ENCODE measurements at places on chromosomes 2 and 18.

DNA sequence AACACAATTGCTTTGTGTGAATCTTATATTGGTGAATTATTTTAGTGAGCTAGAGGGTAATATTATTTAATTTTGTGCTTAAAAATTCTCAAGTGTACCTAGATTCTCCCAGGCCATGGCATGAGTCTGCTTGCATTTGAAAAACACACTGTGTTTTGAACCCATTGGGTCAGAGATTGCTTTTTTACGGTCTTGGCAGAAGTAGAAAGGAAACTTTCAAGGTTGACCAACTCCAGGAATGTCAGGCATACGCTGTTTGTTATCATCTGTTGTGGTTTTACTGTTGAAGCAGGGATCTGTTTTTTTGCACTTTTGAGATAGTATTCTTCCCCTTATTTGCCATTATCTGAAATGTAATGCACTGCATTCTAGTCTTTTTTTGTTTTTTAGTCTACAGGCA, 377.4 kb downstream of the RPRM start:
- DNase-seq: no peak

DNA sequence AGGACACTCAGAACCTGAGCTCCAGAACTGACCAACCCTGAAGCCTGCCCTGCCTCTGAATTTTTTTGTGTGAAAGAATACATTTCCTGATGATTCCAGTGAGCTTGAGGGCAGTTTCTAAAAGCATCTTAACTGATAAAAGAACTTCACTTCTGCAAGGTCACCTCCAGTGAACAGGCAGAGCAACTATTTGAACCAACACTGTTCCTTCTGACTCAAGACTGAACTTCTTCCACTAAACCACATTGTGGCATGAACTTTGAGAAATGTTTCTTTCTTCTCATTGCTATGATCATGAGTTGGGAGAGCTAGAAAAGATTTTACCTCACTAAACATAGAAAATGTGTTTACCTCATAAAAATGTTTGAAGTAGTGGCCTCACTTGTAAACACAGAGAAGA, 83.8 kb upstream of the SERTAD2 start:
- DNase-seq: no peak

GRCh38 chr2:231780909-231781797, at the start of gene PDE6D:
TSS of gene PDE6D (minus strand) at chr2:231781282. CDS start at chr2:231781114, 168 bp downstream.
- DNase-seq: peak; percentile 98

DNA sequence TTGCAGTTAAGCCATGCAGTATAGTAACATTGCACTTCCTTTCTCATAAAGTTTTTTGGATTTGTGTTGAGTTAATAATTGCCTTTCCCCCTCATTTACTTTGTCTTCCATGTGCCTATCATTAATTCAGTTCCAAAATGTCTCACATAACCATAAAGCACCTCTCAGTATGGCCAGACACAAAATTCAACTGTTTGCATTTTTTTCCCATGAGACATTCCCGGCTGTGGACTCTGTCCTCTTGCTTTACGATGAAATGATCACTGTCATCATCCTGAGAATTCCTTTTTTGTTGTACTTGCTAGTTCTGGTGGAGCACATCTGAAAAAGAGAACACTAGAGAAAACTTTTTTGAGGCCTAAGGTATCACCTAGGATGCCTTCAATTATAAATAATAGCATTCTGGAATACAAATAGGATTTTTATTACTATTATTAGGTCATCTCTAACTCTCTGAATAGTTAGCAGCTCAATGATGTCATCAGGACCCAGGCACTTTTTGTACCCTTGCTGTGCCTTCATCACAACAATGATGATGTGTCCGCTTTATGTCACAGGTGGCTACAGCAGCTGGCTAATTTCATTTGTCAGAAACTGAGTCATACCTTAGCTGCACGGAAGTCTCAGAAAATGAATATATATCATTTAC, 8.5 kb upstream of the ATP8B1 start:
- DNase-seq: no peak

DNA sequence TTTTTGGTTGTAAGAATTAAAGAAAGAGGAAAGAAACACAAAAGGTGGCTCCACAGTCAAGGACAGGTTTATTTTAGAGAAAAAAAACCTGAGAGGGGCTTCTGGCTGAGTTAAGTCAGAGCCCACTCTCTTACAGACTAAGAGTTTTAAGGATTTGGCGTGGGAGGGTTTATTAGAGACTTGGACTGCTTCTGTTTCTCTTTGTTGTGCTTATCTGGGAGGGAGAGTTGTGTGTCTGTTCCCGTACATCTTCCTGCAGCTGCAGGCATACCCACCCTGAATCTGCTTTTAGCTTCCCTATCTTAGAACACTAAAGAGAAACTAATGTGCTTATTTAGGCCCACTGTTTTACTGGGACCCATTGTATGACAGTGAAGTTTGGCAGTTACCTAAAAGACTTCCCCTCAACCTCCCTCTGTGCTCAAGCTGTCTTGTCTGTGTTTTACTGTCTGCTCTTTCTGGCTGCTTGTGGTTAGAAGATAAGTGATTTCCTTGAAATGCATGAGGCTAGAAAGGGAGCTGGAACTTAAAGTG, 2.7 kb downstream of the RSAD2 start:
- DNase-seq: no peak

DNA sequence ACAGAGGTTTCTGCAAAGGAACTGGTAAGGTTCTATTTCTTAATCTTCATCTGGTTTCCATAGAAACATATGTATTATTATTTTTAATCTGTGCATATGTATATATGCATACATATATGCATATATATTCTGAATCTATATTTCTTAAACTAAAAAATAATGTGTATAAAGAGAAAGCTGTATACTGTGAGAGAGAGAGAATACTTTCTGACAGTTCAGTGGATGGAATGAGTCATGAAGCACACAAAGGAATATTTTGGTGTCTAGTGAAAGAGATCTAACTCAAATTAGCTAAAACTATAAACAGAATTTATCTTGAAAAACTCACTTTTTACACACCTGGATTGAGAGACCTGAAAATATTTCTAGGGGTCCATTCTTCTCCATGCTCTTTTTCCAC, 1929.3 kb upstream of the LRRTM1 start:
- no peak for DNase-seq

DNA sequence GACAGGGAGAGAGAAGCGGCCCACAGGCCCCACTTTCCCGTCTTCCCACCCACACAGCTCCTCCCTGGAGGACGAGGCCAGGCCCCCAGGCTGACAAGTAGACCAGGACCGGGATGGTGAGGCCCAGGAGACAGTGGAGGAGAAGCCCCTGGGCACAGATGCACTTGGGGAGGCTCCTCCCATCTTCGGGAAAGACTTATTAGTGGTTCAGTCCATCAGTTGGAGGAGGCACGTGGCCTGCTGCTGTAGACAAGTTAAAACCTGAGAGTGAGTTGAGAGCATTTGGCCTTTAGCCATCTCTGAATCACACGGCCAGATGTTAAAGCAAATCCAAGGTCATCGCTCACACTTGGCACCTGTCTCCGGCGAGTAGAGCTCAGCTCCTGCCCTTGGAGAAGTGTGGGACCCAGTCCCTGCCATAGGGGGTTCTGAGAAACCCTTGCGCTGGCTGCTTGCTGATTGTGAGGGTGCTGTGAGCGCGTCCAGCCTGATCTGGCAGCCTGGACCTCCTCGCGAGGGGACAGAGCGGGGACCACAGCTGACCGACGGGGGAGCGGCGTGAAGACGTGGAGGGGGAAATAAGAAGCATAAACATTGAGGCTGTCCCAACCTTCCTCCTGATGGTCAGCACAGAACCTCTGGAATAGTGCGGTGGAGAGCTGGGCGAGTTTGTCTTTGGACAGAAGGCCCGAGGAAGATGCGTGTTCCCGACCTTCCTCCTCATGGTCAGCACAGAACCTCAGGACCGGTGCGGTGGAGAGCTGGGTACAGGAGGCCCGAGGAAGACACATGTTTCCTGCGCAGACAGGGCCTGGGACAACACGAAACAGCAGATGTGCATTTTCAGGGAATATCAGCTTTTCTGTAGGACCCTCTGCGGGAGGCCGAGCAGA, 24.7 kb upstream of the ALLC start:
- no peak for DNase-seq

DNA sequence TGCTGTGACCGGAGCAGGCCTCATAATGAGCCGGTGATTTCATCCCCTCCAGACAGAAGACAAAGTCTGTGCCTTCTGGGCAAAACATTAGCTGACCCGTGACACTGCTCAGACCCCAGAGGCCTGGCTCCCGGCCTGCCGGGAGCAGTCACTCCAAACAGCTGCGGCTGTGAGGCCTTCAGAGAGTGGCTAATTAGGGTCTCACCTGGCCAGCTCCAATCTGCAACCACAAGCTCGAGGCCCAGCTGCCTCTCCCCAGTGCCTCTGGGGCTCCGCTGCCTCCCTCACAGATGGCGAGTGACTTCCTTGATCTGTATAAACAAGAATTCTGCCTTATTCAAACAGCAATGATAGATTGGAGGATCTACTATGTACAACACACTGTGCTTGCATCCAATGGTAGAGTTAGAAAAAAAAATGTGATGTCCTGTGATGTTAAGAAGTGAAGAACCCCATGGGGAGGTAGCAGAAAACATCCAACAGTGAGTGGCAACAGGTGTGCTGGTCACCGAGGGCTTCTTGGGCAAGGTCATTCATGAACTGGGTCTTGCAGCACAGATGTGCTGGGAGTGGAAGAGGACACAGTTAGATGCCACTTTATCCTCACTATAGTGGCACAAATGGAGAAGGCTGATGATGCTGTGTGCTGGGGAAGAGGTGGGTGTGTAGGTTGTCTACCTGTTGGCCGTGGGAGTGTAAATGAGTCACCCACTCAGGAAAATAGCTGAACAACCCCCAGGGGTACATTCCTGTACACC, 98.2 kb upstream of the ASAP2 start:
- DNase-seq: no peak

GRCh38 chr2:32945286-32945685, 1.5 kb upstream of the LTBP1 start:
- no peak for DNase-seq

Data from pancreas (tissue), 10 donors.